Smooth muscle cell of the pulmonary artery (primary cell): ENCODE measurements at places on chromosomes 12 and 14. TPM values are rescaled to one million over a fixed set of nuclear protein-coding genes. Genes with fewer than 3 reads are reported as not detected.

The RFX4 gene
- not detected in 2 replicates for total RNA-seq

The WSCD2 gene
- total RNA-seq = not detected in 2 replicates

The VRTN gene
- total RNA-seq = not detected in 2 replicates

The FOXG1 gene
- total RNA-seq = 0.76 and 1.6 TPM in 2 replicates

The SOAT2 gene
- total RNA-seq = not detected in 2 replicates

The KICS2 gene
- total RNA-seq = 6.9 and 8.9 TPM in 2 replicates

The RNASE4 gene
- total RNA-seq = 58.3 and 59.6 TPM in 2 replicates
